PC-3 (cell line): ENCODE measurements at places on chromosomes 6 and 20. TPM values are rescaled to one million over a fixed set of nuclear protein-coding genes. Genes with fewer than 3 reads are reported as not detected.

The F13A1 gene
- total RNA-seq: not detected in 2 replicates

The AKIRIN2 gene
- total RNA-seq: 15.1 and 21.4 TPM in 2 replicates

The SLC22A16 gene
- not detected in 2 replicates for total RNA-seq

The FOXC1 gene
- 7.3 and 12.0 TPM in 2 replicates for total RNA-seq

The MYLK4 gene
- total RNA-seq: 0.11 and 0.23 TPM in 2 replicates

The C20orf204 gene
- total RNA-seq: 2.1 and 3.4 TPM in 2 replicates

The EFCAB8 gene
- not detected in 2 replicates for total RNA-seq

The GINM1 gene
- total RNA-seq: 15.0 and 19.2 TPM in 2 replicates

The ID4 gene
- 1.2 and 1.4 TPM in 2 replicates for total RNA-seq

The SS18L1 gene
- 17.9 and 19.1 TPM in 2 replicates for total RNA-seq

The EEF1E1 gene
- 64.6 and 72.6 TPM in 2 replicates for total RNA-seq

The GSTA1 gene
- total RNA-seq: not detected in 2 replicates
